ENCODE measurements at places on chromosomes 1 and 21.

DNA sequence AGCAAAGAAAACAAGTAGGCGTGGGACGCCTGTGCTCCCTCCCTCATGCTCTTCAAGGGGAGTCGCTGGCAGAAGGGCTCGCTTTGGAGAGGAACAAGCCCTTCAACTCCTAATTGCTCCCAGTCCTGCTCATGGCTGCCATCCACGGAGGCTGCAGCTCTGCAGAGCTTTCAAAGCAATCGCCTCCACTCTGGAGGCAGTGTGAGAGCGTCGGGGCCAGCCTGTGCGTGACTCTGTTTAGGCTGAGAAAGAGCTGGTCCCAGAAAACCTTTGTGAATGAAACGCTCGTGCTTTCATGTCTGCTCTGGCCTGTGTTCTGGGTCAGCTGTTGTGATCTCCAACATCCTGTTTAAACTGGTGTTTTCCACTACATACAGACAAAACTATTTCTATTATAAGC lies 23.9 kb upstream of the RUNX1 start:
- no peak for DNase-seq

DNA sequence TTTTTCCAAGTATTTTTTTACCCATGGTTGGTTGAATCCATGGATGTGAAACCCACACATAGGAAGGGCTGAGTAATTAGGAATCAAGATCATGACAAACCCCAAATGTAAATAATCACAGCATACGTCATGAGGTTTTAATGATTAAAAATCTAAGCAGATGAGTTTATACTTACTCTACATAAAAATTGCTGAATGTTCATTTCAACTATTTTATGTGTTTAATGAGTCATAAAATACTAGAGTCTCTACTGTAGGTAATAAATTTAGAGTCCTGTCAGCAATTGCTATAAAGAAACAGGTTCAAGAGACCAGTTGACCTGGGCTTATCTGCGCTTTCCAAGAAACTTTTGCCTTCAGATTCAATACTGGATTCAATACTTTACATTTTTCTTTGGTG lies 18.2 kb downstream of the CTH start:
- no peak for DNase-seq

- no peak for DNase-seq
These were observed 19.5 kb upstream of the PWP2 start for GRCh38 chr21:44087426-44088400.

GRCh38 chr1:115545096-115545720 lies 96.6 kb upstream of the VANGL1 start:
- no peak for DNase-seq

- DNase-seq = no peak
These were observed 52.6 kb upstream of the B3GALNT2 start for GRCh38 chr1:235556807-235557206.

GRCh38 chr21:36478941-36479340 lies 981 bp downstream of the CLDN14 start:
- DNase-seq = no peak

DNA sequence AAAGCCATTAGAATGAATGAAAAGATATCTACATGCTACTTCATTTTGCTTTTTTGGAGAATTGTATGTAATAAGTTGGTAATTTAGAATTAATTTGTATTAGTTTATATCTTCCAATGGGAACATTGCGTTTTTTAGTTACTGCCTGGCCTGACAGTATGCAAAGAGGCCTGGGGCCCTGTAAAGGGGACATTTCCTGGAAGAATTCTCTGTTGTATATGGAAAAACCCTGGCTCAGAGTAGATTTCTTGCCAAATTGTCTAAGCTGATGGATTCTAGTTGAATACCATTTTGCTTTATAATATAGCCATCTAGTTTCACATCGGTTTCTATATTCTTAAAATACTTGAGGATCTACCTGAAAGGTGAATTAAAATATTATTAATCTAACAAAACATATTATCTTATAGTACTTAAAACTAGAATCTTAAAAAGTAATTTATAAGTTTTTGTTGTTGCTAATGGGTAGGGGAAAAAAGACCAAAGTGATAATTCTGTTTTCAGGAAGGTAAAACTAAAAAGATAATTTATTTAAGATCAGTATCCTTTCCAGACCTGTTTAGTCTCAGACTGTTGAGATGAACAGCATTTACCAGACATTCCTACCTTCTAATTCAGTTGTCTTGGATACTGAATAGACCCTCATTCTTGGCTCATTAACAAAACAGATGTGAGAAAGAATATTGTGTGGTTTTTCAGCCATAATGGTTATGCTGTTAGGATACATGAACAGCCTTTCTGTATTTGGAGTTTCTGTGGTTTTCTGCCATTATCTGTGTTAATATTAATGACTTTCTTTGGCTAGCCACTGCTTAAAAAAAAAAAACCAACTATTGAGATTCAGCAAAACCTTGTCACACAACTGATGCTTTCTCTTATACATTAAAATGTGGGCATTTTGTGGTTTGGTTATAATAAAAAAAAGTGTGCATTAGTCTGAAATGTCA lies 4.8 kb downstream of the AGO3 start:
- no peak for DNase-seq

GRCh38 chr1:109105881-109106280 lies 8.0 kb upstream of the ELAPOR1 start:
- no peak for DNase-seq

GRCh38 chr1:206680279-206680678 lies 4.4 kb upstream of the MAPKAPK2 start:
- DNase-seq = no peak

DNA sequence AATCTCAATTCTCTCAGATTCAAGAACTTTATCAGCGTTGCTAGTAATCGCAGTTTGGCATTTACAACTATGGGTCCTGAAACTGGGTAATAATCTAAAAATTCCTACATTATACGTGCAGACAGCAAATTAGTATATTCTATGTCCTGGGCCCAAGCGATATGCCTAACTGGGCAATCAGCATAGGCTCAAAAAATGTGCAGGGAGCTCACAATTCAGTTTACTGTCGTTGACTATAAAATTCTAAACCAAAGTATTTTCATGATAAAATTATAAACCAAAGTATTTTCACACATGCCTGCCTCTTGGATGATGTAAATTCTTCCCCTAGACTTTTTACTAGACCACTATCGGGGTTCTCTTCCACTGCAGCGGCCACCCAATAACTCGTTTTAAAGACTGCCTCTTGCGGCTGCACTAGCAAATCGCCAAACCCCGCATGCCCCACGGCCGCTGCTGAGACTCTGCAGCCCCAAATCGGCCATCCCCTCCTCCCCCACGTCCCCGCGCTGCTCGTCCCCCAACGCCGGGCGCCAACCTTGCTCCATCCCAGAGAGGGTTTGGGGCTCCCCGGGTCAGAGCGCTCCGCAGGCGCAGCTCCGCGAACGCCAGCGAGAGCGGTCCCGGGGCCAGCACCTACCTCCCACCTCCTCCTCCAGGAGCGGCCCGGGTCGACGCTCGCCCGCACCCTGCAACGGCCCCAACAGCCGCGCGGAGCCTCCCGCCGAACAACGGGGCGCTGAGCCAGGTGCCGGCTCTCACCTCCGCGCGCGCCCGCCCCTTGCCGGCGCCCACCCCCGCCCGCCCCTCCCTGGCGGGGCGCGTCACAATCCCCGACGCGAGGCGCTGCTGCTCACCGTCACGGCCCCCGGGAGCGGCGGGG lies 506 bp downstream of the SSX2IP start:
- DNase-seq = peak; percentile 36

- no peak for DNase-seq
These were observed 110.4 kb downstream of the SYT2 start for GRCh38 chr1:202599669-202600431.

DNA sequence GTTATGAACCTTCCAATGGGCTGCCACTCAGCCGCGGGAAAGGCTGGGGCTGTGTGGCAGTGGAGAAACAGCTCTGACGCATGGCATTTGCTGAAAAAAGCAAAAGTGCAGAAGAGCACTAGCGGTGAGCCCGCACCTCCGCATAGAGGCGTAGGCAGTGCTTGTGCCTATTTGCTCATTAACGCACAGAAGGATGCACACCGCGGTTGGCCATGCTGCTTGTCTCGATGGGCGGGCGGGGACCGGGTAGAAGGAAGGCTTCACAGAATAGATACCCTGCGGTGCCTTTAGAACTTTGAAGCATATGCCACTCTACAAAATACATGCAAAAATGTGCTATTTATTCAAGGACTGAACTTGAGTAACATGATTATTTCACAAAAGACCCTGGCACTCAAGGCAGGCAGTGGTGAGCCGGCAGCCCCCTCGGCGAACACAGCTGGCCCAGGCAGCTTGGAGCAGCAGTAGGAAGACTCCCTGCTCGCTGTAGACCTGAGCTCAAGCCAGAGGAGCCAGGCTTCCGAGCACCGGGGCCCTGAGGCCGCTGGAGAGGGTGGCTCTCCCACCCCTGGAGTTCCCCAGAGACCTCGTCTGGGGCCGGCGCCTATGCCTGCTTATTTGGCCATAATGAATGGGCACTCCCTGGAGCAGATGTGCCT lies 71.5 kb downstream of the SIK1 start:
- no peak for DNase-seq

- DNase-seq = no peak
These were observed 9.9 kb downstream of the TRIM67 start for GRCh38 chr1:231171623-231172197.

- DNase-seq = no peak
These were observed 128.5 kb upstream of the EDN2 start for GRCh38 chr1:41612953-41613352.

GRCh38 chr1:54001591-54001990 lies 16.4 kb downstream of the LDLRAD1 start:
- no peak for DNase-seq

DNA sequence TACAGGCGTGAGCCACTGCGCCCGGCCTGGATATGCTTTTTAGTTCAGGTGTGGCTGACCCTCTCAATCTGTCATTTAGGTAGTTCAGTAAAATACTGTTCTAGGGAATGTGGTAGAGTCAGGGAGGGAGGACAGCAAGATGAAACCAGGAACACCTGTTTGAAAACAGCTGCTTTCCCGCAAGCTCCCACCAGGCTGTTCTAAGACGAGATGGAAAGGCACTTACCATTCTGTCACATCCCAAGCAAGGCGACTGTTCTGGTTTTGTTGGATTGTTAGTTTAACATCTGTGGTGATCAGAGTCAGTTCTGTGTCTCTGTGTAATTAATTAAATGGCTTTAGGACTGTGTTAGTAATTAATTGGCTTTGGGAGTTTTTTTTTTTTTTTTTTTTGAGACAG lies 2.9 kb downstream of the CHAF1B start:
- no peak for DNase-seq

GRCh38 chr21:14354515-14354914 lies 28.4 kb downstream of the HSPA13 start:
- no peak for DNase-seq

DNA sequence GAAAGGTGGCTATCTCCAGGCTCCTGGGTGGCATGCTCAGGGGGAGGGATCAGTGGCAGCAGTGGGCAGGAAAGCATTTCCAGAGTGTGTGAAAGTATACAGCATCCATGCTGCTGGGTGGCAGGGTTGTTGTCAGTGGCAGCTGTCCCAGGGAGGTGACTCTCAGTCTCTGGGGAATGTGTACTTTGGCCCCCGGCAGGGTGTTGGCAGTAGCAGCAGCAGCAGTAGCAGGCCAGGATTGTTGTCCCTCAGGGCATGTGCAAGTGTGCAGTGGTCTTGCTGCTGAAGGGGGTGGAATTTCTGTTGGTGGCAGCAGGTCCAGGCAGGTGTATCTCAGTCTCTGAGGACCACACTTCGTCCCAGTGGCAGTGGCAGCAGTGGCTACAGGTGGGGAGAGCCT lies 71.7 kb upstream of the GUCA2B start:
- no peak for DNase-seq

DNA sequence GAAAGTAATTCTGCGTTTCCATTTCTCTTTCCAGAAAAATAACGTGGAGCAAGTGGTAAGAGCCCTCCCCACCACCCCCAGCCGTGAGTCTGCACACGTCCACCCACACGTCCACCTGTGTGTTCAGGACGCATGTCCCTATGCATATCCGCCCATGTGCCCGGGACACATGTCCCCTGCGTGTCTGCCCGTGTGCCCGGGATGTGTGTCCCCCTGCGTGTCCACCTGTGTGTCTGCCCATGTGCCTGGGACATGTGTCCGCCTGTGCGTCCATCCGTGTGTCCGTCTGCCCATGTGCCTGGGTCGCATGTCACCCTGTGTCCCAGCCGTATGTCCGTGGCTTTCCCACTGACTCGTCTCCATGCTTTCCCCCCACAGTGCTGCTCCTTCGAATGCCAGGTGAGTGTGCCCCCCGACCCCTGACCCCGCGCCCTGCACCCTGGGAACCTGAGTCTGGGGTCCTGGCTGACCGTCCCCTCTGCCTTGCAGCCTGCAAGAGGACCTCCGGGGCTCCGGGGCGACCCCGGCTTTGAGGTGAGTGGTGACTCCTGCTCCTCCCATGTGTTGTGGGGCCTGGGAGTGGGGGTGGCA lies 5.6 kb downstream of the COL6A1 start:
- no peak for DNase-seq

DNA sequence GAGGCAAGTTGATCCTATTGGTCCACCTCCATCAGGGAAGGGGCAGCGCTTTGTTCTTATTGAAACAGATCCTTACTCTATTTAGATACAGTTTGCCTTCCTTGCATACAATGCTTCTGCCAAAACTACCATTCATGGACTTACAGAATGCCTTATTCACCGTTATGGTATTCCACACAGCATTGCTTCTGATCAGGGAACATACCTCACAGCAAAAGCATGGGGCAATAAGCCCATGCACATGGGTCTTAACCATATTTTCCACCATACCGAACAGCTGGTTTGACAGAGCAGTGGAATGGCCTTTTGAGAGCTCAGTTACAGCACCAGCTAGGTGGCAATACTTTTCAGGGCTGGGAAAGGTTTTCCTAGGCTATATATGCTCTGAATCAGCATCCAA lies 544.8 kb upstream of the ADGRL4 start:
- no peak for DNase-seq

- peak; percentile 13 for DNase-seq
These were observed 21.2 kb downstream of the PEX14 start for GRCh38 chr1:10495952-10496351.
